Bronchial smooth muscle cell (primary cell): ENCODE measurements at places on chromosomes 1 and 21. TPM values are rescaled to one million over a fixed set of nuclear protein-coding genes. Genes with fewer than 3 reads are reported as not detected.

RAP1GAP gene
- total RNA-seq, result under 0.01 and 0.16 TPM in 2 replicates

GJA5 gene
- under 0.01 TPM in 1 of 2 replicates, not detected in the other for total RNA-seq

LCE6A gene
- not detected in 2 replicates for total RNA-seq

DMBX1 gene
- not detected in 2 replicates for total RNA-seq

FAM43B gene
- total RNA-seq, result under 0.01 TPM in 1 of 2 replicates, not detected in the other

ATAD3B gene
- total RNA-seq, result 11.7 and 19.3 TPM in 2 replicates

IL10RB gene
- total RNA-seq, result 42.4 and 62.3 TPM in 2 replicates

MXRA8 gene
- total RNA-seq, result 273 and 326 TPM in 2 replicates

EVA1B gene
- total RNA-seq, result 113 and 186 TPM in 2 replicates

SLAMF9 gene
- not detected in 2 replicates for total RNA-seq

SLC30A10 gene
- 0.32 TPM in 1 of 2 replicates, not detected in the other for total RNA-seq

TNFAIP8L2 gene
- not detected in 2 replicates for total RNA-seq

SHE gene
- under 0.01 TPM in 2 replicates for total RNA-seq
